Glutamatergic neuron (in vitro differentiated cells): ENCODE measurements at places on chromosomes 6 and 20. TPM values are rescaled to one million over a fixed set of nuclear protein-coding genes. Genes with fewer than 3 reads are reported as not detected.

GRCh38 chr6:42118162-42119001 lies 24.0 kb downstream of the C6orf132 start:
- H3K27ac ChIP-seq: no peak overlapping the region
- H3K36me3 ChIP-seq: no peaks in the 10 kb centered on the region
- peaks cover 4% of the 10 kb centered on the region for H3K27me3 ChIP-seq
- DNase-seq: no peak

- H3K4me1 ChIP-seq: peaks cover 25% of the 10 kb centered on the region
- H3K36me3 ChIP-seq: no peaks in the 10 kb centered on the region
- no peak overlapping the region for H3K4me3 ChIP-seq
- H3K27ac ChIP-seq: no peak overlapping the region
- H3K27me3 ChIP-seq: peaks cover 19% of the 10 kb centered on the region
Observed at GRCh38 chr20:63117151-63117550, 98.8 kb downstream of the YTHDF1 start.

DNA sequence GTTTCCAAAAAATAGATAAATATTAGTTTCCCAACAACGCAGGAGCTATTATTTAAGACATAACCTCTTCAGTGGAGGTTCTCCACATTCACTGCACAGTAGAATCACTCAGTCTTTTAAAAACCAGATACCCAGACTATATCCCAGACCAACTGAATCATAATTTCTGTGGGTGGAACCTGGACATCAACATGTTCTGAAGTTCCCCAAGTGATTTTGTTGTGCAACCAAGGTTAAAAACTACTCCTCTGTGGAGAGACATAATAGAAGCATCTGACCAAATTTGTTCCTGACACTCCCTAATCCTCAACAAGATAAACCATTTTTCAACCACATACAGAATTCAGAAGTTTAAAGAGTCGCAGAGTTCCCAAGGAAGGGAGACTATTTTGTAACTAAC lies 42.3 kb downstream of the STK38 start:
- no peak overlapping the region for H3K27ac ChIP-seq
- H3K4me3 ChIP-seq: no peak overlapping the region
- H3K4me1 ChIP-seq: peaks cover 5% of the 10 kb centered on the region
- no peak for DNase-seq

- H3K27ac ChIP-seq: peak overlapping the region; percentile 86
- peaks cover 22% of the 10 kb centered on the region for H3K27me3 ChIP-seq
- H3K4me1 ChIP-seq: peaks cover 56% of the 10 kb centered on the region
- DNase-seq: no peak
Observed at GRCh38 chr20:25313593-25313992, 65.7 kb downstream of the PYGB start.

DNA sequence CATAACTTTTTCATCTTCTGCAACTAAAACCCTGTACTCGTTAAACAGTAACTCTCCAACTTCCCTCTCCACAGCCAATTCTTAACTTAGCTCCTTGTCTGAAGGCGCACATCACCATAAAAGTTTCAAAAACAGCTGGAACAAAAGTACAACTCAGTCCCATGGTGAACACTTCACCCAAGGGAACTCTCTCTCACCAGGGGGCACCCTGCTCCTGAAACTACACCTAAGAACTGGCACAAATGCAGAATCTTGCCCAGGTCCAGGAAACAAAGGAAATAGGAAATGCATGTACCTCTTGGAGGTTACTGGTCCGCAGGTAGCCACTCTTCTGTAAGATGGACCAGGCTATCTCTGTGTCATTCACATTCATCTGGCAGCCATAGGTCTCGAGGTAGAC lies 6.6 kb downstream of the CDK5RAP1 start:
- no peak overlapping the region for H3K4me3 ChIP-seq
- H3K27me3 ChIP-seq: peaks cover 4% of the 10 kb centered on the region
- no peak for DNase-seq
- peaks cover 9% of the 10 kb centered on the region for H3K36me3 ChIP-seq
- no peak overlapping the region for H3K27ac ChIP-seq

DNA sequence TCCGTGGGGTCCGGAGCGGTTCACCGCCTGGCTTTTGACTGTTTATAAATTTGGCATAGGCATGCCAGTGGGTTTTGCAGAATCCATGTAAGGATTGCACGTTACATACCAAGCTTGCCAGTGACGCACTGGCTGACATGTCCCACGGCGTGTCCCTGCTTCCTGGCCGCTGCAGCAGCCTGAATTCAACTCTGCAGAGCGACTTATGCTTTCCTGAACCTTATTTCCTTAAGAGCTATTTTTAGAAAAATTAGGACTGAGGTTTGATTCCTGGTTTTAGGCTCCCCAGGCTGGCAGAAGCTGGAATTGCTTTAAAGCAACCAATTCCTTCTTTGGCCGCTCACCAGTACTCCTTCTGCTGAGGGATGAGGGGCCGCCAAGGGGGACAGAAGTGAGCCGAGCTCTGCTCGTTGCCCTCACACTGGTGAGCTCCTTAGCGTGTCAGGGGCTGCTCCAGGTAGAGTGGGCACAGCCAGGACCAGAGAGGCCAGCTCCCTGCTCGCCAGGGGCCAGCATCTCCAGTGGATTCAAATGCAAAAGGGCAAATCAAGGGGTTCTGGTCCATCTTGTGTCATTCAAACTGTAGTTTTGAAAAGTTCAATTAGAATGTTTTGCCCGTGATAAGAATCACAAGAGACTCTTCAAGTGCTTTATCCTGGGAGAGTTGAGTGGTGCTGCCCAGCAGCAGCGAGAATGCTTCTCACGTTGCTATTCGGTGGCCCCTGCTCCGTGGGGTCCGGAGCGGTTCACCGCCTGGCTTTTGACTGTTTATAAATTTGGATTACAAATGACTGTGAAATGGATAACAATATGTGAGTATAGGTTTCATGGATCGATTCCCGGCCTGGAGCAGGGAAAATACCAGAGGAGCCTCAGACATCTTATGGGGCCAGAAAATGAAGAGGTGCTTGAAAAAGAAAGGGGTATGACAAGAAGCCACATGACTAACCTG lies 17.5 kb upstream of the IRF4 start:
- H3K4me3 ChIP-seq: no peak overlapping the region
- DNase-seq: no peak
- H3K27ac ChIP-seq: no peak overlapping the region

The RSPH4A gene
- total RNA-seq: 0.98 TPM

DNA sequence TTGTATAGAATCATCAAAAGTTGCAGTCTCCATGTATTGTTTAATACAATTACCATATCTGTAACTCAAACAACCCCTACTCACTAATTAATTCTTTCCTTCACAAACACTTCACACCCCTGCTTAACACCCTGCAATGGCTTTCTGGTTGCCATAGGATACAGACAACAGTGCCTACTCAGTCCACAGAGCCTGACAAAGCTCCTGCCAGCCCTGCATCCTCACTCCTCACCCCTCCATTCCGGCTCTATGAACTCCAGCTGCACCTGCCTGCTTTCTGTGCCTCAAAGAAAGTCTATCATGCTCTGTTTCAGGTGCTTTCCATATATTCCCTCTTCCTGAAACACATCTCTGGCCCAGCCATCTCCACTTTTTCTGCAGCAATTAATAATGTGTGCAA lies 253.4 kb downstream of the HACE1 start:
- H3K4me1 ChIP-seq: no peaks in the 10 kb centered on the region
- no peak overlapping the region for H3K27ac ChIP-seq
- DNase-seq: no peak
- no peaks in the 10 kb centered on the region for H3K27me3 ChIP-seq
- H3K36me3 ChIP-seq: no peaks in the 10 kb centered on the region
- no peak overlapping the region for H3K4me3 ChIP-seq

DNA sequence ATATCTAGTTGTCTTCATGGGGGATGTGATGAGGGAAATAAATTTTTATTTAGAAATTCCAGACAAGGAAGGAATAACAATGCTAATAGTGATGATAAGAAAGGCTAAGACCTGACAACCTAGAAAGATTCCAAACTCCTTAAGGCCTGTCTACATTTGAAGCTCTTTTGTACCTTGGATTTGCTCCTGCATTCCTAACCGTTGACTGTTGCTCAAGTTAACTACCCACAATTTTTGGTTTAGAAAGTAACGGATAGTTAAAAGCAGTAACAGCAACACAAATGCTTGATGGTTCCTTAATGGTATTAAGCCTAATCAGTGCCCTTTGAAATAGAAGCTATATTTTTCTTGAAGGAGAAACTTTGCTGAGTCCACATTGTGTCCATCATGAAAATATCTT lies 52.9 kb downstream of the TRMT11 start:
- peaks cover 2% of the 10 kb centered on the region for H3K36me3 ChIP-seq
- H3K4me3 ChIP-seq: no peak overlapping the region
- no peaks in the 10 kb centered on the region for H3K27me3 ChIP-seq
- DNase-seq: no peak

The BMP7 gene
- 8.7 TPM for total RNA-seq

DNA sequence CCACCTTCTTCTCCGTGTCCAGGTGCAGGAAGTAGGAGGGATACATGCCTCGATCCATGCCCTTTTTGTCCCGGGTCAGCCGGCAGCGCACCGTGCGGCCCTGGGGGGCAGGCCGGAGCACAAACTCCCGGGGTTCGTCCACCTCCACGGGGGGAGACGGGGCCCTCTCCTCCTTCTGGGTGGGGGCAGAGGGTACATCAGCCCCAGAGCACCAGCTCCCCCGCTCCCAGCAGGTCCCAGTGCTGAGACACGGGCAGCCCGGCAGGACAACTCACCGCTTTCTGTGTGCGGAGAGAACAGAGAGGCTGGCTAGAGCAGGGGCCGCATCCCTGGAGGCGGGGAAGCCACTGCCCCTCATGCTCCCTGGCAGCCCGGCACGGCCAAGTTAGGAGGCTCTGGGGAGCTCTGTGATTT lies 6.7 kb downstream of the TULP1 start:
- no peak overlapping the region for H3K27ac ChIP-seq
- H3K36me3 ChIP-seq: no peaks in the 10 kb centered on the region
- no peak overlapping the region for H3K4me3 ChIP-seq
- no peak for DNase-seq
- peaks cover 8% of the 10 kb centered on the region for H3K27me3 ChIP-seq

The PARD6B gene
- 4.0 TPM for total RNA-seq

DNA sequence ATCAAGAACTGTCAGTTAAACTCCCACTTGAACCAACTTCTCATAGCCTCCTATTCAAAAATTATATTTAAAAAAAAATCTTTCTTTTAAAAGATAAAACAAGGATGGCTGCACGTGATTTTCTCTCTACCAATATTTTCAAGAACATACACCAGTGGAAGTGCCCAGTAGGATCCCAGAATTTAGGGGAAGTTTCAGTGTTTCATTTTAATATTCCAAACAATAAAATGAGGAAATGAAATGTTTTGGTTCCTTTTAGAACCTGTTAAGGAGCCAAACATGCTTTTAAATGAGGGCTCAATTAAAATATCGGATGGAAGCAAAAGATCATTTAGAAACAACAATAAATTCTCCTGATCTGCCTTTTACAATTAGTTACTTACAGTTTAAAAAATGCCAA lies 26.4 kb upstream of the PRELID3B start:
- no peaks in the 10 kb centered on the region for H3K36me3 ChIP-seq
- DNase-seq: no peak
- H3K4me1 ChIP-seq: no peaks in the 10 kb centered on the region
- H3K27me3 ChIP-seq: peaks cover 1% of the 10 kb centered on the region
- H3K27ac ChIP-seq: no peak overlapping the region

- H3K4me3 ChIP-seq: no peak overlapping the region
- no peaks in the 10 kb centered on the region for H3K36me3 ChIP-seq
- H3K27me3 ChIP-seq: no peaks in the 10 kb centered on the region
- H3K27ac ChIP-seq: no peak overlapping the region
Observed at GRCh38 chr20:37506152-37506725, 14.8 kb upstream of the NNAT start.

DNA sequence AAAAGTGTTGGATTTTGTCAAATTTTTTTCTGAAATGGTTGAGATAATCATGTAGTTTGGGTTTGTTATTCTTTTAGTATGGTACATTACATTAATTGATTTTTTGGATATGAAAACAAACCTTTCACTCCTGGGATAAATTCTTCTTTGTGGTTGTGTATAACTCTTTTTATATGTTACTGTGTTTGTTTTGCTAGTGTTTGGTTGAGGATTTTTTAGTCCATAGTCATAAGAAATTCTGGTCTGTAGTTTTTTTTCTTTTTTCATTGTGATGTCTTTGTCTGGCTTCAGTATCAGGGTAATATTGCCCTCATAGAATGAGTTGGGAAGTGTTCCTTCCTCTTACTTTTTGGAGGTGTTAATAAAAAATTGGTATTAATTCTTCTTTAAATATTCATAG lies 122.2 kb upstream of the ATXN1 start:
- peaks cover 6% of the 10 kb centered on the region for H3K36me3 ChIP-seq
- no peak overlapping the region for H3K4me3 ChIP-seq
- H3K27me3 ChIP-seq: no peaks in the 10 kb centered on the region
- DNase-seq: no peak

GRCh38 chr20:63352811-63353221 lies 8.3 kb downstream of the CHRNA4 start:
- no peak for DNase-seq
- H3K36me3 ChIP-seq: peaks cover 9% of the 10 kb centered on the region
- H3K27ac ChIP-seq: no peak overlapping the region
- peaks cover 8% of the 10 kb centered on the region for H3K4me1 ChIP-seq
- peaks cover 20% of the 10 kb centered on the region for H3K27me3 ChIP-seq

GRCh38 chr20:45962031-45962755 lies 9.8 kb downstream of the ZNF335 start:
- no peak overlapping the region for H3K4me3 ChIP-seq
- H3K4me1 ChIP-seq: peaks cover 3% of the 10 kb centered on the region
- no peak overlapping the region for H3K27ac ChIP-seq
- no peak for DNase-seq
- H3K27me3 ChIP-seq: peaks cover 1% of the 10 kb centered on the region

GRCh38 chr6:31945507-31946369 lies at the start of gene CFB:
Gene CFB, plus strand, starts transcription at chr6:31946095. Its CDS starts 127 bp downstream, at chr6:31946222.
- H3K36me3 ChIP-seq: no peaks in the 10 kb centered on the region
- no peak for DNase-seq
- H3K4me3 ChIP-seq: no peak within 1 kb of the TSS
- no peak within 1 kb of the TSS for H3K27ac ChIP-seq
- H3K4me1 ChIP-seq: no peaks in the 10 kb centered on the region

- no peak for DNase-seq
- H3K27ac ChIP-seq: no peak overlapping the region
- H3K36me3 ChIP-seq: no peaks in the 10 kb centered on the region
- H3K4me3 ChIP-seq: no peak overlapping the region
Observed at GRCh38 chr6:89073014-89073620, 7.4 kb upstream of the PNRC1 start.

DNA sequence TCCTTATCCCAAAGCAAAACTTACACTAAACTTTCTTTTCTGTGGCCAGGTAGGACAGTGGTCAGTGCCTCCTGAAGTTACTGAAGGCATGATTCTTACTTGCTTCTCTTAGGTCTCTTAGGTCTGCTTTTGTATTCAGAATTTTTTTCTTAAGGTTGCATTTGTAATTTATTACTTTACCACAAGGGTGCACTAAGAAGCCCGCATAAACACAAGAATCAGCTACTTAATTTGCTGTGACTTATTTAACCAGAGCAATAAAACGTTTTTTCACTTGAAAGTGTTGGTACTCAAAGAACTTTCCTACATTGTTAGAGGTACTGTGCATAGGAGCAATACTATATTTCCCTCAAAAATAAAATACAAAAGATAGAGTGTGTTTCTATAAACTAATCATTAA lies 75.4 kb upstream of the LAMA2 start:
- H3K4me3 ChIP-seq: no peak overlapping the region
- H3K27ac ChIP-seq: no peak overlapping the region
- no peaks in the 10 kb centered on the region for H3K36me3 ChIP-seq
- no peaks in the 10 kb centered on the region for H3K4me1 ChIP-seq
- no peaks in the 10 kb centered on the region for H3K27me3 ChIP-seq

The DEF6 gene
- total RNA-seq: 1.8 TPM
